Activated CD4-positive, alpha-beta memory T cell treated with anti-CD3 and anti-CD28 coated beads, Interleukin-2, amount 10 ng/mL, durations not matched to agents 7 days and 5 days (primary cell): ENCODE measurements at places on chromosomes 16 and 17. TPM values are rescaled to one million over a fixed set of nuclear protein-coding genes. Genes with fewer than 3 reads are reported as not detected.
A peak's percentile ranks its signal among the peaks of the same experiment; 100 is the strongest.

DNA sequence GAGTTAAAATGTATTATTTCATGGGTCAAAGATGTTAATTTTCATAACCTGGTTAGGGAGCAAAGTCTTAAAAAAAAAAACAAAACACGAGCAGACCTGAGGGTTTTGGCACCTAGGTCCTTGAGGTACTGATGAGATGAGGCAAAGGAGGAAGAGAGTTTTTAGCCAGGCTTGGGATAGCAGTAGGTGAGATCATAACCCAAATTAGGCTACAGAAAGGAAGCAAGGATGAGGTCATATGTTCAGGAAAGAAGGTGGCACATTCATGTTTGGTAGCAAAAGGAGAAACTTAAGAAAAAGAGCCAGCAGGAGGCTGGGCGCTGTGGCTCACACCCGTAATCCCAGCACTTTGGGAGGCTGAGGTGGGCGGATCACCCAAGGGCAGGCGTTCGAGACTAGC, 2.8 kb downstream of the ATXN1L start:
- DNase-seq = no peak
- no peak overlapping the region for H3K4me3 ChIP-seq
- no peaks in the 10 kb centered on the region for H3K27me3 ChIP-seq
- H3K36me3 ChIP-seq = peaks cover 44% of the 10 kb centered on the region

DNA sequence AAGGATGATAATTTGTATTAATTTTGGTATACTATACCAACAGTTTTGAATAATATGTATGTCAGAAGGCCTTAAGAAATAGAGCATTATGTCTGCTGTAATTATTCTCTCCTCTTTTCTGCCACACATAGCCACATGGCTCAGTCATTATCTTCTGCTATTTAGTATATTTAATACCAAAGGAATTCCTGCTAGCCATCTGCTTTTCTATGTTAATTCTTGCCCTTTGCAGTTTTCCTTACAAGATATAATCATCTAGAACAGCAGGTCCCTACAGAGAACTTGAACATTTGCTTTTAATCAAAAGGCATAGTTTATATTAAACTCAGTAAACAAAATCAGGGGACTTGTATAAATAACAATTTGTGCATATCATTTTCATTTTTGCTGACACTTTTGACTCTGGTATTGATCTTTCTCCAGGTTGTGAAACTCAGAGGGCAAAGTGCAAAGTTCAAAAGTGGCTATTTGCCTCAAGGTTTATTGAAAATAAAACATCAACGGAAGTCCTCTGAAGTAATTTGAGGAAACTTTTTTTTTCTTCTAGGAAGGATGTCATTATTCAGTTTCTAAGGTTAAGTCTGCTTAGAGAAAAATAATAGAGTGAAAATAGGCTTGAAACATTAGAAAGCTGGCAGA, 702.0 kb downstream of the KCNJ2 start:
- no peak overlapping the region for H3K27ac ChIP-seq
- no peaks in the 10 kb centered on the region for H3K27me3 ChIP-seq
- no peaks in the 10 kb centered on the region for H3K36me3 ChIP-seq
- no peaks in the 10 kb centered on the region for H3K4me1 ChIP-seq

DNA sequence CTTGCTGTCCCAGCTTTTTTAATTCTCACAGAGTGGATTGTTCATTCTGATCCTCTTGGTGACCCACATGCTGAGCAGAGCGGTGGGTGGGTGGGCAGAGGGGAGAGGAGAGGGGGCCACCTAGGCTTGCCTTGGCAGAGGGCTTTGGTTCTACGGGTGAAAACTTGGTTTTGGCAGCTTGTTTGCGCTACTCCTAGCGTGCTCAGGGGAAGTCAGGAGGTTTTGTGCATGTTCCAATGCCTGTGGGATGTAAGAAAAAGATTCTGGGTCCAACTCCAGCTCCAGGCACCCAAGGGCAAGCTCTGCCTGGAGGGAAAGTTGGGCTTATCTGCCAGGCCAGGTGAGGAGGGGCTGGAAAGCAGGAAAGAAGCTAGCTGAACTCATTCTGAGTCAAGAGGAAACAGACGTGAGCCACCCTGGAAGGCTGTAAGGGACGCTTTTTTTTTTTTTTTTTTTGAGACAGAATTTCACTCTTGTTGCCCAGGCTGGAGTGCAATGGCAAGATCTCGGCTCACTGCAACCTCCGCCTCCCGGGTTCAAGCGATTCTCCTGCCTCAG, 169.1 kb downstream of the WSCD1 start:
- H3K36me3 ChIP-seq = no peaks in the 10 kb centered on the region
- no peak for DNase-seq
- H3K27me3 ChIP-seq = peaks cover 3% of the 10 kb centered on the region

DNA sequence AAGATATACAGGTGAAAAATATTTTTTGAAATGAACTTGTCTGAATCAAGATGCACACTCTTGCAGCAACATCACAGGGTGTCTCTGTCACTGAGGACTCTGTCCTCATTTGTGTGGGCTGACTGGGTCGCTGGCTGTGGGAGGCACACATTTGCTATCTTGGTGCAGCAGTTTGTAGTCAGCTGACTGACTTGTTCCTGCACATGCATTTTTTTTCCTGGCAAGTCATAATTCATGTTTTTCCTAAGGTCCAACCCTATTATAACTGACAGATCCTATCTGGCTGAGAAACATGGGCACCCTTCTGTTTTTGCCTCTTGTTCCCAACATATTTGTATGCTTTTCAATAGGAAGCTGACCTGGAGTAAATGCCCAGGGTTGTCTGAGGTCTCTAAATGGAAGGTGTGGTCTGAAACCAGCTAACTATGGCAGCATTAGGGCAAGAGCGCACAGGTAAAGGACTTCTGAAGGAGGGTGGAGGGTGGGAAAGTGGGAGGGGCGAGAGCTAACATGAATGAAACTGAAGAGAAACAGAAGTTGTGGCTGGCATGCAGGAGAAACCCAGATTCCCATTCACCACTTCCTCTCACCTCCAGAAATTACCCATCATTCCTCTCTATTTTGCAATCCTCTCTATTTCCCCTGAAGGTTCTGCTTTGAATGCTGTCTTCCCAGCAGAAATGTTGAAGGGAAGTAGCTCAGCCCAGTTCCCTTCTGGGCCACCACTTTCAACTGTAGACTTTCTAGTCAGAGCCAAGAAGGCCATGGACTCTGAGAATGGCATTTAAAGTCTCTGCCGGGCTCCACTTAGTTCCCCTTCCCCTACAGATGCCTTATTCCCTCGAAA, 166.1 kb downstream of the PRKCA start:
- no peak overlapping the region for H3K4me3 ChIP-seq
- peak overlapping the region; percentile 87 for H3K27ac ChIP-seq
- DNase-seq = no peak
- H3K36me3 ChIP-seq = peaks cover 7% of the 10 kb centered on the region

DNA sequence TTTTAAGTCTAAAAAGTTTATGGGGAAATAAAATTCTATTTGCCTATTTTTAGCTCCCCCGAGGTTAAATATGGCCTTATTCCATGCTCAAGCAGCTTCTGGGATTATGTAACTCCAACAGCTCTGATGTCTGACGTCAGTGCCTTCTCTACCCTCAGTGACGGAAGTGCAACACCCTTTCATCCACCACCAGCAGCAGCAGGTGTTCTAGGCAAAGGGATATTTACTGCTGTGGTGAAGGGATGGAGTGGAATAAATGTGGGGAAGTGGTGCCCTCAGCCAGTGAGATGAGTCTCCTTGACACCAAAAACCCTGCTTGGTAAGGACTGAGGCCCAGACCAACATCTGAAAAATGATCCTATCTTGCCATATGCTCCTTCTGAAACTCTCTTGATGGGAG, 247.4 kb downstream of the SHISA9 start:
- no peaks in the 10 kb centered on the region for H3K36me3 ChIP-seq
- H3K27ac ChIP-seq = no peak overlapping the region
- no peaks in the 10 kb centered on the region for H3K27me3 ChIP-seq

DNA sequence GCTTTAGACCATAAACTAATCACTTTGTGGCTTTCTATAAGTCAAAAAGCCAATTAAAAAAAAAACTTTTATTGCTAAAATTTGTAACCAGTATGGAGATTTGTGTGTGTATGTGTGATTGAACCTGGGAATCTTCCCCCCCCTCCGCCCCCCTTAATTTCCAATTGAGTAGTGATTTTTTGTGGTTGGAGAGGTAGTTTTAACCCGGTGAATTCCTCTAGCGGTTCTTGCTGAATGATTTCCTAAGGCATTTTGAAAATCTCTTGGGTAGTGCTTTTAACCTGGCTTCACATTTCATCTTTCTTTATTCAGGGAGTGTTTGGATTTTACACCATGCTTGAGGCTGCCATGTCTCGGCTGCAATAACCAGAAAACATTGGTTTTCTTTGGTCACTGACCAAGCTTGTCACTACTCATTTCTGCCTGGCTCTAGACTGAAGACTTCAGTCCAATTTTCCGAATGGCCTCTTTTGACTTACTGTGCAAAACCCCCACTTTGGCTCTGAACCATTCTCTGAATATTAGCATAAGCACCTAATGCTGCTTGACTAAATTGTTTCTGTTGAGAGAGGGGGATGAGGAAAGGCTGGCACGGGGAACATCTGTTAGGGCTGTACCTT, 35.6 kb downstream of the PRKCA start:
- no peak overlapping the region for H3K4me3 ChIP-seq
- no peak overlapping the region for H3K27ac ChIP-seq
- H3K4me1 ChIP-seq = peaks cover 46% of the 10 kb centered on the region

GRCh38 chr16:50428116-50428515, 59.3 kb upstream of the BRD7 start:
- H3K4me1 ChIP-seq = no peaks in the 10 kb centered on the region
- H3K36me3 ChIP-seq = no peaks in the 10 kb centered on the region
- peaks cover 12% of the 10 kb centered on the region for H3K27me3 ChIP-seq
- DNase-seq = no peak

DNA sequence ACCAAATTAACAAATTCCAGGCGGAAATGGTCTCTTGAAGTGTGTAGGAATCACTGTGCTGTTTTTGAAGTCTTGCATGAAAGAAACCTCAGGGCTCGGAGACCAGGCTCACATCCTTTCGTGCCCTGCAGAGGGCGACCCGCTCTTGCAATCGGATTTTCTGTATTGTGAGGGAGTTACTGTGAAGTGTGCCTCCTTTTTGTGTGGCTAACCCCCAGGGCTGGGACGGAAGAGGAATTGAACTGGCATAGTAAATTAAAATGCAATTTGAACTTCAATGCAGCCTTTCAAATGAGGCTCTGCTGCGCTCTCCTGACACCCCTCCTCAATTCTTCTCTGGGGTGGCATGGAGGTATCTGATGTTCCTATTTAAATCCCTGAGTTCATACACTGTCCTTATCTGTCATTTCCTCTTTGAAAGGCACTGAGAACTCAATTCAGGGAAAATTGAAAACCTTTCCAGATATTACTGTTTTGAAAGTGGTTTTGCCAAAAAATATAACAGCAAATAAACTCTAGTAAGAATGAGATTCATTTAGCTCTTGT, 51.5 kb upstream of the MGAT5B start:
- peaks cover 7% of the 10 kb centered on the region for H3K4me1 ChIP-seq
- no peaks in the 10 kb centered on the region for H3K36me3 ChIP-seq
- H3K27ac ChIP-seq = no peak overlapping the region

- H3K4me1 ChIP-seq = no peaks in the 10 kb centered on the region
- H3K27ac ChIP-seq = no peak overlapping the region
- H3K4me3 ChIP-seq = no peak overlapping the region
Observed at GRCh38 chr16:18018376-18018775, 318.2 kb downstream of the NPIPA8 start.

- H3K4me1 ChIP-seq = peaks cover 9% of the 10 kb centered on the region
- DNase-seq = no peak
- no peak overlapping the region for H3K4me3 ChIP-seq
- H3K36me3 ChIP-seq = no peaks in the 10 kb centered on the region
- H3K27me3 ChIP-seq = peaks cover 44% of the 10 kb centered on the region
Observed at GRCh38 chr17:6554871-6555330, 1.5 kb downstream of the PITPNM3 start.

- peak overlapping the region; percentile 79 for H3K4me3 ChIP-seq
- H3K36me3 ChIP-seq = peaks cover 16% of the 10 kb centered on the region
- peaks cover 32% of the 10 kb centered on the region for H3K4me1 ChIP-seq
- peaks cover 10% of the 10 kb centered on the region for H3K27me3 ChIP-seq
- no peak overlapping the region for H3K27ac ChIP-seq
Observed at GRCh38 chr17:66300956-66301355, 1.5 kb upstream of the PRKCA start.

DNA sequence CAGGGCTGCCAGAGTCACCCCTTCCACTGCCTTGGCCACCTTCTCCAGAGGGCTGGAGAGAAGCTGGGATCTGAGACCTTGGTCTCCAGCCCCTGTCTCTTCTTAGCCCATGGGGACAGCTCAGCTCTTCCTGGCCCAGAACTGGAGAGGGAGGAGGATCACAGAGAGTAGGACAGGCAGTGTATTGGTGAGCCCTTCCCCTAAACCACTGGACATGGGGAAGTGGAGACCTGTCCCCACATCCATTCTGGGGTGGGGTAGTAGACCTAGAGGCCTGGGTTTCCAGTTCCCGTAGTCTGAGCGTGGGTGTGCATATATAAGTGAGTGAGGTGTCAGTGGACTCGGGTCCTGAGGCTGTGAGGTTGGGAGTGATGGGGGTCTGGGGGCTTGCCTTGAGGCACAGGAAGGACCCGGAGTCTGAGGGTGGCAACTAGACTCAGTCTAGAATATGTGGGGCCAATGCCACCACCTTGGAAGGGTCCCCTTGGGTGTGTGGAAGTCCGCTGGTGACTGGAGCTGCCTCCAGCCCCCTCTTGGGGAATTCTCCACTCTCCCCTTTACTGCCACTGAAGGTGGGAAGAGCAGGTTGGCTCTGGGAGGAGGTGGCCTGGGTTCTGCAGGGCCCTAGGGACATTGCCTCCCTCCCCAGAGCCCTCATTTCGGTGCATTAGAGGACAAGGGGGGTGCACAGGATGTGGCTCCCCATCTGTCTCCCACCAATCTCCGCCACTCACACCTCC, 19.9 kb downstream of the GJD3 start:
- H3K27me3 ChIP-seq = no peaks in the 10 kb centered on the region
- peaks cover 83% of the 10 kb centered on the region for H3K4me1 ChIP-seq
- peaks cover 46% of the 10 kb centered on the region for H3K36me3 ChIP-seq
- peak overlapping the region; percentile 28 for H3K4me3 ChIP-seq
- DNase-seq = no peak

- H3K4me3 ChIP-seq = no peak overlapping the region
- DNase-seq = no peak
- peaks cover 2% of the 10 kb centered on the region for H3K36me3 ChIP-seq
- H3K27ac ChIP-seq = no peak overlapping the region
Observed at GRCh38 chr16:4523686-4524085, 14.9 kb downstream of the CDIP1 start.

- no peaks in the 10 kb centered on the region for H3K4me1 ChIP-seq
- no peak overlapping the region for H3K27ac ChIP-seq
- no peak overlapping the region for H3K4me3 ChIP-seq
- no peak for DNase-seq
- H3K27me3 ChIP-seq = no peaks in the 10 kb centered on the region
Observed at GRCh38 chr17:2883544-2884213, 87.4 kb downstream of the RAP1GAP2 start.

GRCh38 chr17:80878876-80879722, 112.5 kb upstream of the CHMP6 start:
- peaks cover 56% of the 10 kb centered on the region for H3K36me3 ChIP-seq
- DNase-seq = no peak
- H3K4me3 ChIP-seq = no peak overlapping the region
- H3K27ac ChIP-seq = peak overlapping the region; percentile 100

GRCh38 chr16:11392041-11392581, 46.9 kb downstream of the RMI2 start:
- no peaks in the 10 kb centered on the region for H3K36me3 ChIP-seq

- peaks cover 6% of the 10 kb centered on the region for H3K36me3 ChIP-seq
- peaks cover 4% of the 10 kb centered on the region for H3K4me1 ChIP-seq
- H3K4me3 ChIP-seq = no peak overlapping the region
- H3K27ac ChIP-seq = no peak overlapping the region
- H3K27me3 ChIP-seq = peaks cover 5% of the 10 kb centered on the region
Observed at GRCh38 chr16:2712546-2712945, 7.5 kb downstream of the PRSS27 start.

The NPIPA8 gene
- total RNA-seq = not detected

The MT1F gene
- 16.4 TPM for total RNA-seq

The TNS4 gene
- 12.7 TPM for total RNA-seq
